ENCODE measurements at places on chromosomes 16 and 17.

DNA sequence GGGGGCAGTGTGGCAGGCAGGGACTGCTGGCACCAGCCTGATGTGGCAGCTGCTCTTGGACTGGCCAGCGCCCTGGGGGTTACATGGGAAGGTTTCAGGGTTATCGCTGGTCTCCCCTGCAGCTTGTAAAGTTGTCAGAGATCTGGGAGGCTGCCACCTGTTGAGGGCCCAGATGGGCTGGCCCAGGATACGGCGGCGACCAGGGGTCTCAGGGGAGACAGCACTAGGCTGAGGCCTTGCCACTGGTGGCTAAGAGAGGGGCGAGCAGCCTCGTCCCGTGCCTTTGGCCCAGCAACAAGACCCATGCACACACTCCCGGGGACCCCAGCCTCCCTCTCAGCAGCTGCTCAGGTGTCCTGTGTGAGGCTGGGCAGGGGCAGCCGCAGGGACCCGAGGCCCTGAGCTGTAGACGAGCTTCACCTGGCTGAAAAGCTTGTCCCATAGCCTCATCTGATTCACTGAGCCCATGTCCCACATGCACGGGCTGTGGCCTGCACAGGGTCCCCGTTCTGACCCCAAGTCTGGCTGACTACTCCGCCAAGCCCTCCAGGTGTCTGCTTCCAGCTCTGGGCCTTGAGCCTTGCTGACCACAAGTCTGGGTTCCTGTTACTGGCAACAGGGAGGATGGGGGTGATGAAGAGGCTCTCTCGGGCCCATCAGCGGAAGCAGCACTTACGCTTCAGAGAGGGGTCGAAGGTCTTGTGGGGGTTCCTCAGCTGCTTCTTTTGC, 6.2 kb downstream of the DUS1L start:
- no peak for DNase-seq

GRCh38 chr17:79996291-79996690, 39.4 kb downstream of the TBC1D16 start:
- DNase-seq, result no peak

DNA sequence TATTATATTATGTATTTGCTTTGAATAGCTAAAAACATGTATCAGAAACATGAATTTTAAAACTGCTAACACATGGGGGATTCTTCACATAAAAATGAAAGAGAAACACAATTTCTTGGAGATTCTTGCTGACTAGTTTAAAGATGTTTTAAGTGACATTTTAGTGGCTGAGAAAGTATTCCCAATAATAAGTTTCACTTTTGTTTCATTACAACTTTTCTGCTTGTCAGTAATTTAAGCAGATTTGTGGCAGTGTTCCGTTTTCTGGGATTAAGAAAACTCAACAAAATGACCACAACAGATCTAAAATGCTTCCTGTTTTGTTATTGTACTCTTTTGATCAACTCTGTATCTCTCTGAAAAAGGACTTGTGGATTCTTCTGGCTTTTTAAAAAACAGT, 75.9 kb downstream of the NLK start:
- DNase-seq, result no peak

DNA sequence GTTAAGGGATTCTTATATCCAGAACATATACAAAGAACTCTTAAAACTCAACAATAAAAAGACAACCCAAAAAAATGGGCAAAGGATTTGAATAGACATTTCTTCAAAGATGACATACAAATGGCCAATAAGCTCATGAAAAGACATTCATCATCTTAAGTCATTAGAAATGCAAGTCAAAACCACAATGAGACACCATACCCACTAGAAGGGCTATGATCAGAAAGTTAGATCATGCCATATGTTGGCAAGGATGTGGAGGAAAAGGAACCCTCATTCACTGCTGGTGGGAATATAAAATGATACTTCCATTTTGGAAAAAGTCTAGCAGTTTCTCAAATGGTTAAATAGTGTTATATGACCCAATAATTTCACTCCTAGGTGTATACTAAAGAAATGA, 9.4 kb downstream of the PLD6 start:
- no peak for DNase-seq

DNA sequence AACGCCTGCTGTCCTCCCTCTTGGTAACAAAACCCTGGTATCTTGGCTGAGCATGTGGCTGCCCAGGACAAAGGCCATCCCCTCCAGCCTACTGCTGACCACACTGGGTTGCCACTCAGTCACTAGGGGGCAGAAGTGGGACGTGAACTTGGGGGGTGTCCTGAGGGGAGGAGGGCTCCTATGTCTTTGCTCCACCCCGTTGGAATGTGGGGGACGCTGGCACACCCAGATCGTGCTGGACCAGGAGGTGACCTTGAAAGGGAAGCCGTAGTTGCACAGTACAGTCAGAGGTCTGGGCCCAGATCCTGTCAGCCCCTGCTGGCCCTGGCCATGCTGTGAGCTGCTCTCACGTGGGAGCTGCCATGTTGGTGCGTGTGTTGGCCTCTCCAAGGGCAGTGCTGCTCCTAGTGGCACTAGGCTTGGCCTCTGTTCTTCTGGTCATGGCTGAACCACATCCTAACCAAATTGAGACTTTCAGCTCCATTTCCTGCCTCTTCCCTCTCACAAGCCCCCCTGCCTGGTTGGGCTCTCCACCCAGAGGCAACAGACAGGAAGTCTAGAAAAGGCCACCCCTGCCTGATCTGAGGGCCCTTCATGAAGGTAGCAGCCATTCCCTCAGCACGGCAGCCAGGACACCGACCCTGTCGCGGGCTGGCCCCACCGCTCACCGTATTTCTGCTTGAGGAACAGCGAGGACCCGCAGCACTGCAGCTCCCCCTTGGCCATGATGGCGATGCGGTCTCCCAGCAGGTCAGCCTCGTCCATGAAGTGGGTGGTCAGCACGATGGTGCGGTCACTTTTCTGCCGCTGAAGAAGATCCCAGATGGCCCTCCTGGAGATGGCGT, 29.0 kb upstream of the RNPS1 start:
- no peak for DNase-seq

DNA sequence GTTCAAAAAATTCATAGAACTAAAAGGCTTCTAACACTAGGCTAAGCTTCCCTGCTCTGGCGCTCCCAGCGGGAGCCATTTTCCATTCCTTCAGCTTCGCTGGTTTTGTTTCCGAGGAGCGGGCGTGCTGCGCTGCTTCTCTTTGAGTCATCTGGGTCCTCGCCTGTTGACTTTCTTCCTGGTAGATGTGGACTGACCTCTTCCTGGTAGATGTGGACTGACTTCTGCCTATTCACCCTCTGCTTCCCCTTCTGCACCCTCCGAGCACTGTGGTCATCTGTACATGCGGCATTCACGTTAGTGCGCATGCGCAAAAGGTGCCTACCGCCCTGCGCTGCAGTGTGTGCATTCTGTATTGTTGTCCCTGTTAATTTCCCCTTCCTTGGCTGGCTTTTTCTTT, 40.8 kb upstream of the SEC14L1 start:
- no peak for DNase-seq

- DNase-seq, result no peak
Measured at GRCh38 chr16:69619514-69619913, 53.7 kb downstream of the NFAT5 start.

- no peak for DNase-seq
Measured at GRCh38 chr16:81861503-81861902, 82.4 kb downstream of the PLCG2 start.

- no peak for DNase-seq
Measured at GRCh38 chr17:72358465-72358864, 237.6 kb downstream of the SOX9 start.

- DNase-seq, result peak; percentile 27
Measured at GRCh38 chr16:75495076-75495674, at the start of gene CHST6. TSS of gene CHST6 (minus strand) at chr16:75495441. CDS start at chr16:75479828, 15,613 bp downstream.

- no peak for DNase-seq
Measured at GRCh38 chr17:21505819-21506815, 130.0 kb downstream of the KCNJ12 start.

DNA sequence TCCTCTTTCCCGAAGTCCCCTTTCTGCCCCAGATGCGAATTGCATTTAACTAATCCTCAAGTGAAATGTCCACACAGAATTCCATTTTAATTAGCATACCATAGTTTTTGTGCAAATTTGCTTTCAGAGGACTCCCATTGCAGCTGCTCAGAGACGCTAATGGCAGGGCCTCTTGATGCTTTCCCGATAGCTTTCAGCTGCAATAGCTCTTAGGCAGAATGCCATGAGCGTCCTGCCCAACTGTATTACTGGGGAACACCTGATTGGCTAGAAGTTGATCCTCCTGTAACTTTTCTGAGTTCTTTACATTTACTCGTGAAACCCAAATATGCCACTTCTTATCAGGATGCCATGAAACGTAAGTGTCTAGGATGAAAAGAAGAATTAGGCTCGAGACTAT, 203.0 kb downstream of the UTP18 start:
- no peak for DNase-seq

DNA sequence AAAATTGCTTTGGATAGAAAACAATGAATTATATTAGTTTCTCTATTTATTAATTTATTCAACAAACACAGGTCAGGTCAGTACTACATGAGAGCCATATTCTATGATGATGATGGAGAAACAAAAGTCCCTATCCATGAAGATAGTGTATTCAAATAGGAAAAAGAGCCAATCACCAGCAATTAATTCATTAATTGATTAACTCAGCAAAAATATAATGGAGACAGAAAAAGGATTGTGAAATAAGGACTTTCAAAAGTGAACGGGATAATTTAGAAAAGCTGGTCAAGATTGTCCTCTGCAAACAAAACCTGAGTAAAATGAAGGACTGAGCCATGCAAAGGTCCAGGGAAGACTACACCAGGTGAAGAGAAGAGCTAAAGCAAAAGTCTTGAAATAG, 1517.7 kb upstream of the CDH8 start:
- no peak for DNase-seq

DNA sequence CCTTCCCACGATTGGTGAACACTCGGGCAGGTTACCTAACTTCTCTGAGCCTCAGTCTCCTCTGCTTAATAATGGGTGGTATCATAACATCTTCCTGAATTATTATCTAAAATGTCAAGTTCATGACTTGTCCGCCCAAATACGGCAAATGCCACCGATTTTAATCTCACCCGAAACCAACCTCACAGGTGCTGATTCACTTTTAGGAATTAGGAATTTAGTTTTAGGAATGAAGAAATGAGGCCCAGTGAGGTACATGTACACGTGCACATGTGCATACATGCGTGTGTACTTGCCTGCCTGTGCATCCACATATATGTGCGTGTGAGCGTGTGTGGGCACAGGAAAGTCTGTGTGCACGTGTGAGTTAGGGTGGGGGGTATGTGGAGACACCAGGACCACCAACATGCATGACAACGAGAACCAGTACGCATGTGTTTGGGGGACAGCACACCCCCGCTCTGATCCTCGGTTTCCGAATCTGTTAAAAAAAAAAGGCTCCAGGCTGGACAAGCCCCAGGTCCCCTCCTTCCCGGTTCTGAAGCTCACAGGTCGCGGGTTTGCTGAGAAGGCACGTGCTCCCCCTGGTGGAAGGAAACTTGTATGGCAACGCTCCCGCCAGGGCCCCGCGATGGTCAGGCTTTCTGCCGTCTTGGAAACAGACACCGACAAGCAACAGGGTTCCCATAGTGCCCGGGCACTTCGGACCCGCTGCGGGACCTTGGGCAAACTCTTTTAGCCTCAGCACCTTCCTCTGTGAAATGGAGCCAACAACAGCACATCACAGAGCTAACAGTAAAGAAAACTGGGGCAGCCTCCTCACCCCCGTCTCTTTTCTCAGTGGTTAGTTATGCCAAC, 219.2 kb downstream of the RBFOX3 start:
- peak; percentile 81 for DNase-seq

DNA sequence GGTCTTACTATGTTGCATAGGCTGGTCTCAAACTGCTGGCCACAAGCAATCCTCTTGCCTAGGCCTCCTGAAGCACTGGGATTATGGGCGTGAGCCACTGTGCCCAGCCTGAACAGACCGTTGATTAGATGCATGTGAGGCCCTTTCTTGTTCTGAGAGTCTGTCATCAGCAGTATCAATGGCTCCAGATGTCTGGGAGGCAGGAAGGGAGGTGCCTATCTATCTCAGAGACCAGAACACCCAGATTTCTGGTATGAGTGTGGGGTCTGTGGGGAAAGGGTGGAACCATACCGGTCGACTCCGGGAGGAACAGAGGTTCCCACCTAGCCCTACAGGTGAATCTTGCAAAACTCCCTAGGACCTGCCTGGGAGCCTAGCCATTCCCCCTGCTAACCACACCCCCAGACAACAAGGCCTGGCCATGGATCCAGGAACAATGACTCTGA, 71.7 kb downstream of the PRKCB start:
- DNase-seq, result no peak

- DNase-seq, result no peak
Measured at GRCh38 chr17:68489919-68490318, 22.3 kb upstream of the PRKAR1A start.

DNA sequence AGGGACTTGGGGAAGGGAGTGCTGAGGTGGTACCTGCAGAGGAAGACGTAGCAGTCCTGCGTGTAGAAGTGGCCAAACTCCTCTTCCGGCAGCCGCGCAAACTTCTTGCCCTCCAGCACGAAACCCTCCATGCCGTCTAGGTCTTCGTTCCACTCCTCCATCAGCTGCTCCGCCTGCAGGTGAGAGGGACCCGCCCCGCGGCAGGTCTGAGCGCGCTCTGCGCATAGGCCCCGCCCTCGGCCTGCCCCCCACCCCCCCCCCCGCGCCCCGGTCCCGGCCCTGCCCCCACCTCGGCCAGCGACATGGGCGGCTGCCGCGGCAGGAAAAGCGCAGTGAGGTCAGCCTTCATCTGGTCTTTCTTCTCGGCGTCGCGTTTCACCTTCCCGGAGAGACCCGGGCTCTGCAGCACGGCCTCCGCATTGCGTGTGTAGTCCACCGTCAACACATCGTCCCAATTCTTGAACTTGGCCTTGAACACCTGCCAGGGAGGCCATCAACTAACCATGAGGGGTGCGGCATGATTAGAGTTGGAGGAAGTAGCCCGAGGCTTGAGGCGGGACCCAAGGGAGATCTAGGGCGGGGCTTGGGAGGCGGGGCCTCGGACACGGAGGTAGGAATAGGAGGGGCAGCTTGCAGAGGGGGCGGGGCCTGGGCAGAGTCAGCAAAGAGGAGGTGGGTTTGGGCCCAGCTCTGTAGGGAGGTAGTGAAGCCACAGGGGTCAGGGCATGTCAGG, 11.5 kb downstream of the FLII start:
- peak; percentile 38 for DNase-seq

- no peak for DNase-seq
Measured at GRCh38 chr17:72575542-72576233, 454.9 kb downstream of the SOX9 start.

Measured in HAP-1 (cell line).